Esophagus squamous epithelium (tissue), 5 donors: ENCODE measurements at places on chromosomes 16 and 17.

DNA sequence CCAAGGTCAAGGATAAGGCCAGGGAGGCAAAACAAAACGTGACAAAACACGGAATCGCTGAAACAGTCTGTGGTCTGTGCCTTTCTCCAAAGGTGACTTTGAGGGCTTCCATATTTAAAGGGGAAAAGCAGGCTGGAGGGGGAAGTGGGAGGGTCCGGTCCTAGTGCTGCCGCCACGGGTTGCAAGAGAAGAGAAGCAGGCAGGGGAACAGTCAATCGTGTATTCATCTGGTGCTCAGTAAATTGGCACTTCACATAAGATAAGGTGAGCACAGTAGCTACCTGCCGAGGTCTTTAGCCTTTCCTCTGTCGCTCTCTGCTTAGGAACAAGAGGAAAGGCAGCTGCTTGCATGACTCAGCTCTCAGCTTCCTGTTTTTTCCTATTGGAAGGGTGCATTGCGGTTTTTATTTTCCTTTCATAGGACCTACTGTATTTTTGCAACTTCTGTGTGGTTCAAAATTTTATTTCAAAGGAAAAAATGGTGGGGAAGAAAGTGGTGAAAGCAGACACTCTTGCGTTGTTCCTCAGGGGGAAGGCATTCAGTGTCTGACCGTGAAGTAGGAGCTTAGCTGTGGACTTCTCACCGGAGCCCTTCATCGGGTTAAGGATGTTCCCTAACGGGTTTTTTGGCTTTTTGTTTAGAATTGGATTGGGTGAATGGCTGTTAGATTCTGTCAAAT, 7.1 kb upstream of the LGALS3BP start:
- DNase-seq, result no peak

DNA sequence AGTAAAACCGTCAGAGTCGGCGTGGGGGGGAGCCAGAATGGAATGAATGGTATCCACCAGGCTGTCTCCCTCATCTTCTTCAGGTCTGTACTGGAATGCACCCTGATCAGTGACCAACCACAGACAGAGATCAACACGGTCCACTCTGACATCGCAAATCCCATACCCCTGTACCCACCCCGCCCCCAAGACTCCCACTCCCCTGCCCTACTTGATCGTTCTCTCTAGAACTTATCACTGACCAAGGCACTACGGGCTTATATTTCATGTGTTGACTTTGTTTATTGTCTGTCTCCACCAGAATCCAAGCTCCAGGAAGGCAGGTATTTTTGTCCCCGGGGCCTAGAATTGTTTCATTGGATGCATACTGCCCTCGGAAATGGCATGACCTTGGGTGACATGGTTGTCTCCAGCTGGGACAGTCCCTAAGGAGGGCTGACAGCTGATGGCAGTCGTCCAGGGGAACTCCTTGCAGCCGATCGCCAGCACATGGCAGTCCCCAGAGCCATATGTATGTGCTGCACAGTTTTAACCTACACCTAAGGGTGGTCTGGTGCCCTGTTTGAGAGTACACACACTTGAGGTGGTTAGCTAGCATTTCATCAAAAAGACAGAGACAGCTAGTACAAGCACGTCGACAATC, 526 bp upstream of the MFSD6L start:
- DNase-seq, result no peak

GRCh38 chr17:73359987-73360410, 48.2 kb upstream of the CDC42EP4 start:
- DNase-seq, result no peak

GRCh38 chr16:17461951-17462729, 8.6 kb downstream of the XYLT1 start:
- DNase-seq, result no peak

DNA sequence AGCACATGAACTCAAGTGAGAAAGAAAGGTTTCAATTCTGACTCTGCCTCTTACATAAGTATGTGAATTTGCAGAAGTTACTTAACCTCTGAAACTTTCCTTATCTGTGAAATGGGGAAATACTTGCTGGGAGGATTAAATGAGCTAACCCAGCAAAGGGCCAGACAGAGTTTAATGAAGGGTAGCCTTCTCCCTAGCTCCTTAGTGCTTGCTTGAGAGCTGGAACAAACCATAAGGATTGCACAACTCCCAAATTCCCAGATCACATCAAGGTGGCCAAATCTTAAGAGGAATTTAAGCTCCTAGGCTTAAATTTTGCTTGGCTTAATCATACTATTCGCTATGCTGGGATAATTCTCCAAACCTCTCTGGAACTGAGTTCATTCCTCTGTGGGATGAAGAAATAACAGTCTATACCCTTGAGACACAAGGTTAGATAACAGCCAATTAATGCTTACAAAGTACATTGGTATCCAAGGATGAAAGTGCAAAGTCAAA, 11.8 kb upstream of the WSB1 start:
- no peak for DNase-seq

GRCh38 chr16:4514606-4515005, 24.0 kb downstream of the CDIP1 start:
- no peak for DNase-seq

DNA sequence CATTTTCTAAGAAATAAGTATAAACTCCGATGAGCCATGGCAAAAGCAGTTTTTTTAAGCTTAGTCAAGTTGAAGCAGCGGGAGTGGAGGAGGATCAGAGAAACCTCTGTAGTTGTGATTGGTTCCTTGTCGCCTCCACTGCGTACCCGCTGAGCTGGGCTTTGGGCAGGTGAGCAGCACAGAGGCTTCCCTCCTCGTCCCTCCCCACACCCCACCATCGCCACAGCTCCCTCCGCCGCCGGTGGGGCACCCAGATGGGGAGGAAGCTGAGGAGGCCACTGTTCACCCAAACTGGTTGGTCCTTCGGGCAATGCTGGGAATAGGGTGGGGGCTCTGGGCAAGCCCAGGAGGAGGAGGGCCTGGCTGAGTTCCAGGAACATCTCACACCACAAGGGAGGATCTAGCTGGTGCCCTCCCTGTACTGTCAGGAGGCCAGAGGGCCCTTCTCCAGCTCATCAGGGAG, 5.2 kb upstream of the MRPL38 start:
- no peak for DNase-seq

DNA sequence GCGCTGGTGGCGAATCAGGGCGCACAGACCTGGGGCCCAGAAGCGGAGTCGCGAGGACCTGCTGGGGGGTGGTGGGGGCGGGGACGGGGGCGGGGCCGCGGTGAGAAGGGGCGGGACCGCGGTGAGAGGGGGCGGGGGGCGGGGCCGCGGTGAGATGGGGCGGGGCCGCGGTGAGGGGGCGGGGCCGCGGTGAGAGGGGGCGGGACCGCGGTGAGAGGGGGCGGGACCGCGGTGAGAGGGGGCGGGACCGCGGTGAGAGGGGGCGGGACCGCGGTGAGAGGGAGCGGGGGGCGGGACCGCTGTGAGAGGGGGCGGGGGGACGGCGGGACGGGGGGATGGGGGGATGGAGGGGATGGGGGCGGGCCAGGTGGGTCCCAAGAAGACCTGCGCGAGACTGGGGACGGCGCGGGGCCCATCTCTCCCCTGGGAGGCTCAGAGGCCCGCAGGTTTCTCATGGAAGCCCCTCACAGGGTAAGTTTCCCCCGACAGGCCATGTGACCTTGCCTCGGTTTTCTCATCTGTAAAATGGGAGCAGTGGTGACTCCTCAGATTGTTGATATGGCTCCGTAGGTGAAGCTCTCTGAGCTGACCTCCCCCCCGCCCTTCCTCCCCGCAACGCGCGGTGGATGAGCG, 28.6 kb upstream of the DBNDD1 start:
- DNase-seq, result no peak

DNA sequence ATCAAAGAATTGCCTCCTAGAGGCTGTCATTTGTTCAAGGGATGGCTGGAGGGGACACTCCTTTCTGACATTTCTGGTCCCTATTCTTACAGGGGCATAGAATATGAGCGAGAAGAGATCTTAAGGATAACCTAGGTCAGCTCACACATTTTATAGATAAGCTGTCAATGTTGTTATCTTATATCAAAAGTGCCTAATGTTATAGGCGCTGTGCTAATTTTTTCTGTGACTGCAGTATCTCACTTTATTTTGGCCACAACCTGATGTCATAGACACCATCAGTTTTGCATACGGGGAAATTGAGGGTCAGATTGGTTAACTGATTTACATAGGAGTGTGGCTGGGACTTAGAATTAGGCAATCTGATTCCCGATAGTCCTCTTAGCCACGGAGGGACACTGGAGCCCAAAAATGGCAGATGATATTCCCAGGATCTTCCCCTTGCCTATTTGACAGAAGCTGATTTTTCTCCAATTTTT, 1.2 kb downstream of the CPD start:
- no peak for DNase-seq

DNA sequence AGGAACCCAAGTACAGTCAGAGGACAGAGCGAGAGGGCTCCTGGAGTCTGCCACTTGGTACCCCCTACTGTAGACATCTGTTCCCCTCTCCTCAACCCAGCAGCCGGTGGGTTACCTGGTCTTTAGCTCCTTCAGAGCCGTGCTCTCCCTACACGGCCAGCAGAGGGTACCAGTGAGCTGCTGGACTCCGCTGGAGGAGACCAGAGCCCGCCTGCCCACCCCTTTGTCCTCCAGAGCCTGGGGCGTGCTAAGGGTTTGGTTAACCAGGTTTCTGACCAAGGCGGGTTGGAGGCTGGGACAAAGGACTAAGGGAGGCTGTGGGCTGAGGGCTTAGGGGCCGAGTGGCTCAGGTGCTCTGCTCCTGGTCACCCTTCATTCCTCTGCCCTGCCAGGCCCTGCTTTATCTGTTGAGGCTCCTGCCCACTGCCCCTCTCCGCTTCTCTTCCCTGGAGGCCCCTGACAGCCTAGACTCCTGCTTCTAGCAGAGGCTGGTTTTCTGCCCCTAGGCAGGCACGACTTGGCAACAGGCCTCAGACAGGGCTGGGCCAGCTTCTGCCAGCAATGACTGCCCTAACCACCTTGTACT, 2.7 kb upstream of the HSD11B2 start:
- DNase-seq, result no peak

GRCh38 chr17:80486692-80487091, 10.3 kb upstream of the NPTX1 start:
- DNase-seq, result no peak

DNA sequence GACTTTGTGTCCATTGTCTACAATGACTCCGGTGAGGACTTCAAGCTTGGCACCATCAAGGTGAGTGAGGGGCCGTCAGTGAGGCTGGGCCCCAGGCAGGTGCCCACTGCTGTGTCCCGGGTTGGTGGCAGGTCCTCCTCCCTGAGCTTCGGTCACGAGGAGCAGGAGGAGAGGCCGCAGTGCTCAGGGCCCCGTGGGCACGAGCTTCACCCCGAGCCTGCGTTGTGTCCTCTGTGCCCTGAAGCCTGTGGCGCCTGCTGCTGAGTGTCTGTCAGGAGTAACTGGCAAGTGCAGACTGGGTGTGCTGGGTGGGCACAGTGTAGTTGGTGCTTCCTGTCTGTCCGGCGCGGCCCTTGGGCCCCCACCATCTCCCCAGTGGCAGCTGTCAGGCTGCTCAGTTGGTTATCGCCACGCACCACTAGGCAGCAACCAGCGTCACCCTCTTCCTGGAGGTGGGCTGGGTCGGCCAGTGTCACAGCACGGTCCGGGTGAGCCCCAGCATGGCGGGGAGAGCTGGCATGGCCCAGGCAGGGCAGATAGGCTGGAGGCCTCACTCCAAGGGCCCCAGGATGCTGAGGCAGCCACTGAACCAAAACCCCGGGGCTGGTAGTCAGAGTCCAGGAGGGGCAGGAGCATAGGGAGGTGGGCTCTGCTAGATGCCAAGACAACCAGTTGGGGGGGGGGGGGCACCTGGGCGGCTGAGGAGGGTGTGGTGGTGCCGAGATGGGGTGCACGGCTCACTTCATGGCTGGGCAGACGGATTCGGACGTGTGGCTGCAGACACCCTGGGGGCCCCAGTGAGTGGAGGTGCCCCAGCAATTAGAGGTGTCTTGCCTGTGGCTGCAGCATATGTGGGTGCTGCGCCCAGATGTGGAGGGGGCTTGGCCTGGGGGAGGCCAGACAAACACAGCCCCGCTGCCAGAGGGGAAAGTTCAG, 39.3 kb downstream of the TSC2 start:
- no peak for DNase-seq

GRCh38 chr16:24834459-24835335, 11.1 kb upstream of the SLC5A11 start:
- DNase-seq, result no peak

DNA sequence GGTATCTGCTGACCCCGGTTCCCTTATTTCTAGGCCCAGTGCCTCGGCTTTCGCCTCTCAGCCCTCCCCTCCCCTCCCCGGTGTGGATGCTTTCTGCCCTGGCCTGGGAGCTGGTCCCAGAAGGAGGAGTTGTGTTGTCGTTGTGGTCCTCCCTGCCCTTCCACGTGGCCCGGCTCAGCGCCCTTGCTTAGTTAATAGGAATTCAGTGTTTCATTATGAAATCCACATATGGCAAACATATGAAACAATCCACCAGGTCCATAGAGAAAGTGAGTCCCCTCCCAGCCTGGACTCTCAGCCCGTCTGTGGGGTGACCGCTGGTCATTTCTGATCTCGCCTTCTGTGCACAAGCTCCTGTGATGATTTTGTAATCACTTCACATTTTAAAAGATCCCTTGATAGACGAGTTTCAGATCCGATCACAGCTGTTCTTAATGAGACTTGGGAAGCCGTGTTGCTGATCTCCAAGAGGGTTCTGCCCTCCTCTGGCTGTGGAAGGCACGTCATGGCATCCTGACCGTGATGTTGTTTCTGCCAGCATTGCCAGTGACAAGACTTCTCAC, 112.1 kb downstream of the BANP start:
- DNase-seq, result no peak

DNA sequence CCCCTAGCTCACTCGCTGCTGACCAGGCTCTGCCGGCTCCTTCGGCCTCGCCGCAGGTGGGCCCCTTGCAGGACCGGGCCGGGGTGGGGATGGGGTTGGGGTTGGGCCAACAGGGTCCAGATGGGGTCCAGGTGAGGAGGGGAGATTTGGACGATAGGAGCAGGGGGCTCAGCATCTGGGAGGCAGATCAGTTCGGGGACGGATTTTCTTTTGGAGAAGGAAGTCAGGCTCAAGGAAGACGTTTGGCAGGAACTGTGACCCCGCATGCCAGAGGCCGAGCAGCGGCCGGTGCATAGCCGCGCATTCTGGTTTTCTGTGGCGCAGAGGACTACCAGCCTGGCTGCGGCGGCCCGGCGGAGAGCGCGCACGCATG, 845 bp upstream of the ALDOA start:
- DNase-seq, result no peak

DNA sequence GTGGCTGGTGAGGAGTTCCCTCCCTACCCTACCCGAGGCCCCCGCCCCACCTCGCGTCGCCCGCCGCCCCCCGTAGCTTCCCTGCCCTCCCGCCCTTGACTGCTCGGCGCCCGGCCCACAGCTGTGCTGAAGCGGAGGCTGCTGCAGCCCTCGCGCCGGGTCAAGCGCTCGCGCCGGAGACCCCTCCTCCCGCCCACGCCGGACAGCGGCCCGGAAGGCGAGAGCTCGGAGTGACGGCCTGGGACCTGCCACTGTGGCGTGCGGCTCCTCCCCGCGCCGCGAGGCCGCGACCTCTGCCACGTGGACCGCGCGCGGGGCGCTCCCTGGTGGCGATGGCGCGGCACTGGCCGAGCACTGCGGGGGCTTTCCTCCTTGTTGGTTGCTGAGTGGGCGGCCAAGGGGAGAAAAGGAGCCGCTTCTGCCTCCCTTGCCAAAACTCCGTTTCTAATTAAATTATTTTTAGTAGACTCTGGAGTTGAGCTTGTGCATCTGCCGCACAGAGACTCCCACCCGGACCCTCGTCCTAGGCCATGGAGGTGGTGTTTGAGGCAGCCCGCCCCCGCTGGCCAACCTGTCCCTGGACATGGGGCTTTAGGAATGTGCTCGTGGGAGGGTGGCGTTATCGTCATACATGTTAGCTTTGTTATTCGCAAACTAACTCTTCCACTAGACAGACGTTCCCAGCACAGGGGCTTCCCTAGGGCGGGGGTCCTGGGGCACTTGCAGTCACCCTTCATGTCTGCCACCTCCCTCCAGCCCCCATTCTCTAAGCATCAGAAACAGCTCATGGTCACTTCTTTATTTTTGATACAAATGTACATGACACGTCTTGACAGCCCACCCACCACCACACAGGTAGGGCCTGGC, 4.4 kb downstream of the TP53I13 start:
- no peak for DNase-seq
